NCI-H446 (cell line): ENCODE measurements at places on chromosomes 5 and 9.
A peak's percentile ranks its signal among the peaks of the same experiment; 100 is the strongest.

- no peak for DNase-seq
These were observed 4.9 kb upstream of the HRH2 start for GRCh38 chr5:175652741-175653663.

DNA sequence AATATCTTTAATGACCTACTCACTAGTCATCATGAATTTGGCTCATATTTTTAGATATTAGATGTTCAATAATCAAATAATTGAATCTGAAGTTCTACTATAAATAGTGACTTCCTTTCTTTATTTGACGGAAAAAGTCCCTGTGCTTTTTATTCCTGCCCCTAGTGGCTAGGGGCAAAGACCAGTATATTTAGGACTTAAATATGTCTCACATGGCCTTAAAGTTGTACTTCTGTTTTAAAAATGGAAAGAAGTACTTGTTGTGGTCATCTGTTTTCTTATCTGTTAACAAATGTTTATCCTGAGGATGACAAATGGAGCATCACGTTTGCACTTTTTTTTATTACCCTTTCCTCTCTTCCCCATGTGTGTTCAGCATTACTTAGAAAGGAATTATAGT is 89.2 kb upstream of the GRHPR start:
- DNase-seq: no peak

DNA sequence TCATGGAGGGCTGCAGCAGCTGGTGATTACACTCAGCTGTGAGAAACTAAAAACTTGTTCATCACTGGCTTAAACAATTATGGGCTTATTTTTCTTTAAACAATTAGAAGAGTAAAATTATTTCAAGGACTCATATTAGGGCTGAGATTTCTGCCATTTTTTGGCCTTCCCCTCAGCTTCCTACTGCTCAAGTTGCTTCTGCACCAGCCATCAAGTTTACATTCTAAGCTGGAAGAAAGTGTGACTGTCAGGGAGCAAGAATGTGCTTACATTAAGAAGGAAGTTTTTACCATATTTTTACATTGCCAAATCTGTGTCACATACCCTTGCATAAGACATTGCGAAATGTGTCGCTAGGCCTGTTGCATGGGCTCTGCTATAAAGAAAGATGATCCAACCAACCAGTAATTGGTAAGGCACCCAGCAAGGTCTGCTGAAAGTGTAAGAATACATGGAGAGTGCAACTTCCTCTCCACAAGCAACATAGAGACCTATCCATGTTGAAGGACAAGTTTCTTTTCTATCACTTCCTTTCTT is 260.3 kb upstream of the CDH10 start:
- DNase-seq: no peak

DNA sequence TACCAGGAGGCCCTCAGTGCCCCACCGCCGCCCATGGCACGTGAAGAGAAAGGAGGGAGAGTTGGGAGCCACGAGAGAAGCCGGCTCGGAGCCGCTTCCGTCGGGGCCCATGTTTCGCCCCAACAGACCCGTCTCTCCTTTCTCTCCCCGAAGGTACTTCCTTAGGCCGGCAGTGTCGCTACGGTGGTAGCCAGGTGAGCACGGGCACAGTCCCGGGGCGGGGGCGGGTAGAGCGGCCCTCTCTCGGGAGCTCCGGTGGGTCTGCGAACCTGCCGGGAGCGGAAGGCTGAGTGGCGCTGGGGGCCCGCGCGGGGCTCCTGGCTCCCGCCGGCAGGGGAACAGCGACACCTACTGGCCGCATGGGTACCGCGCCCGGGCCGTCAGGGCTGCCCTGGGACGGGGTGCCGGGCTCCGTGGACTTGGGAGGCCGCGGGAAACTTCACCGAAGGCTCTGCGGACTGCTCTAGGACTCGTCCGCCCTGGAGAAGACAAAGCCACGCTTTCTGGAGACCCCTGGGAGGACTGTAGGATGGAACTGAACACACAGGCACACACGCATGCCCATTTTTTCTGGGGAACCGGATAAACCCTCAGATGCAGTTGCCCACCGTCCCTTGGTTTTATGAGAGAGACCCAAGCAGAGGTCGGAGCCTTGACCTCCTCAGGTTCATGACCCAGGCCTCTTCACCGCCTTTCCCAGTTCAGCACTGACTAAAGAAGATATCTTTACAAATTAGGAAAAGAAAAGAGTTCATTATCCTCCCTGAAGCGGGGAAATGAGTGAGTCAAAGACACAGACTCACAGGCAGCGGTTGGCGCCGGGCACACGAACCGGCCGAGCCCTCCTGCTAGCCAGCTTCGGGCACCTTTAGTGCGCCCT is 202.5 kb downstream of the MEF2C start:
- DNase-seq: peak; percentile 39

DNA sequence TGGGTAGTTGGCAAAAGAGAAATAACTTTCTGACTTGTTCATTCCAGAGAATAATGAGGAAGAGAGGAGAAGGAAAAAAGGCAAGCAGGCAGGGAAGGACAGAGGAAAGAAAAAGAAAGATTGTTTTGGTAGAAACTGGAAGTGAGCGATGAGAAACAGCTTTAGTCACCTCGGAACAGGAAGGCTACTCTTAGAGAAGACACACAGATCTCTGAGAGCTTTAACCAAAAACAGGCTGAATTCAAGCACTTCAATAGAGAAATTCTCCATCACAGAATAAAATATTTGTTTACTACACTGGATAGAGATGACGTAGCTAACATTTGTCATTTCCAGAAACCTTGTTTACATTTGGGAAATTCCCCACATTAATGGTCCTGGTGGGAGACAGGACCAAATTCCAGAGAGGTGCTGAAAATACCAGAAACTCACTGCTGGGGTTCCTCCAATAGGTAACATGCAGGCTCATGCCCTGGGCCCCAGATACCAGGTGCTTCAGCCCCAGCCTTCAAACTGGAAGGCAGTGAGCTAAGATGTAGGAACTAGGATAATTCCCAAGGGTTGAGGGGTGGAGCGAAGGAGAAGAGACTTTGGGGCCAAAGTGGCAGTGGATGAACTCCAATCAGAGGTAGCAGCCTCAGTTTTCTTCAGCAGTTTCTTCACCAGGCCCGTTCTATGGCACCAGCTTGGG is 227.7 kb upstream of the GRAMD2B start:
- no peak for DNase-seq

GRCh38 chr9:27539479-27540441 is 10.1 kb upstream of the MOB3B start:
- no peak for DNase-seq

GRCh38 chr9:131018621-131019020 is 9.6 kb downstream of the LAMC3 start:
- no peak for DNase-seq

- no peak for DNase-seq
These were observed 37.6 kb downstream of the ROPN1L start for GRCh38 chr5:10479154-10479721.

- DNase-seq: no peak
These were observed 181.8 kb downstream of the HSPA4 start for GRCh38 chr5:133233616-133234015.

- no peak for DNase-seq
These were observed 8.3 kb upstream of the EEIG1 start for GRCh38 chr9:127989094-127989493.

DNA sequence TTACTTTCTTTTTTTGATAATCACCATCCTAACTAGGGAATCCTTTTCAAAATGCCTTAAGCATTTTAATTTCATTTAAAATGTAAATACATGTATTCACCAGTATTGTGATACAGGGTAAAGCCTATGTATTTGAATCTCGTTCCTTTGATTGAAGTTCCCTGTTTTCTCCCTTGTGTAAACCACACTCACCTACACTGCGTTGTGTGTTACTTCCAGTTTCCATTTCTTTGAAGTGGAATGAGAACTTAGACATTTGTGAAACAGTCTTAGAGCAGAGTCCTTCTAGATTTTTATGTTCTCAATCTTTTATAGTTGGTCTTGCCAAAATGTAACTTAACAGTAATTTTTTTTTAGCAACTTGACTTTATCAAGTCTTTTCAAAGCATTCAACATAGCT is 101.4 kb downstream of the ZNF462 start:
- DNase-seq: no peak

DNA sequence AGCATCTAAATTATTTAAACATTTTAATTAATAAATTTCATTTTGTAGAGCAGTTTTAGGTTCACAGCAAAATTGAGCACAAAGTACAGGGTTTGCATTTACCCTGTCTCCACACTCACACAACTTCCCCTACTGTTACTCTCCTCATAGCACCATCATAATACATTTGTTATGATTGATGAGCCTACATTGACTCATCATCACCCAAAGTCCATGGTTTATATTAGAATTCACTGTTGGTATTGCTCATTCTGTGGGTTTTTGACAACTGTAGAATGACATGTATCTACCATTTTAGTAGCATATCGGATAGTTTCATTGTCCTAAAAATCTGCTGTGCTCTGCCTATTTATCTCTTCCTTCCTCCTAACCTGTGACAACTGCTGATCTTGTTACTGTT is 411.1 kb upstream of the MPDZ start:
- no peak for DNase-seq

- no peak for DNase-seq
These were observed 4.9 kb downstream of the TAS2R1 start for GRCh38 chr5:9625286-9625685.

GRCh38 chr5:139711067-139711905 is 63.1 kb downstream of the CXXC5 start:
- DNase-seq: peak; percentile 36

GRCh38 chr5:179821298-179822058 is 773 bp downstream of the SQSTM1 start:
- peak; percentile 92 for DNase-seq

- peak; percentile 74 for DNase-seq
These were observed 11.0 kb upstream of the EXOSC2 start for GRCh38 chr9:130682421-130683121.

DNA sequence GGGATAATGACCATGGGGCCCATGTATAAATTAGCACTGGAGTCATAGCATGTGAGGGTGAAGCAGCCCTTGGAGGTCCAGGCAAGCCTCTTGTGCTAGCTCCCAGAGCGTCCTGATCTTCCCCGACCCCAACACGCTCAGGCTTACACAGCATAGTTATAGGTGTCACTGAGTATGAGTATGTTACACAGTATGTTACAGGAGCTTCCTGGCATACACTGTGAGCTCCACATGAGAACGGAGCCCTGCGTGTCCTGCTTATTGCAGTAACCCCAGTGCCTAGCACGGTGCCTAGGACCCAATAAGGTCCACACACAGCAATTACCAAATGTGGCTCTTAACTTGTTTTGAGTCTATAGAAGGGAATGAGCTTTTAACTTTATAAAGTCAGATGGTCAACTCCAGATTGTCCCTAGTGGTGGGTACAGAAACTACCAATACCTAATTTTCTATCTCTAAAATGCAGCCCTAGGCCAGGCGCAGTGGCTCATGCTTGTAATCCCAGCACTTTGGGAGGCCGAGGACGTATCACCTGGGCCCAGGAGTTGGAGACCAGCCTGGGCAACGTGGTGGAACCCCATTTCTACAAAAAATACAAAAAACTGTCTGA is 64.1 kb downstream of the PLAC8L1 start:
- DNase-seq: peak; percentile 21

- no peak for DNase-seq
These were observed 53.4 kb upstream of the KCNN2 start for GRCh38 chr5:114308508-114308907.

DNA sequence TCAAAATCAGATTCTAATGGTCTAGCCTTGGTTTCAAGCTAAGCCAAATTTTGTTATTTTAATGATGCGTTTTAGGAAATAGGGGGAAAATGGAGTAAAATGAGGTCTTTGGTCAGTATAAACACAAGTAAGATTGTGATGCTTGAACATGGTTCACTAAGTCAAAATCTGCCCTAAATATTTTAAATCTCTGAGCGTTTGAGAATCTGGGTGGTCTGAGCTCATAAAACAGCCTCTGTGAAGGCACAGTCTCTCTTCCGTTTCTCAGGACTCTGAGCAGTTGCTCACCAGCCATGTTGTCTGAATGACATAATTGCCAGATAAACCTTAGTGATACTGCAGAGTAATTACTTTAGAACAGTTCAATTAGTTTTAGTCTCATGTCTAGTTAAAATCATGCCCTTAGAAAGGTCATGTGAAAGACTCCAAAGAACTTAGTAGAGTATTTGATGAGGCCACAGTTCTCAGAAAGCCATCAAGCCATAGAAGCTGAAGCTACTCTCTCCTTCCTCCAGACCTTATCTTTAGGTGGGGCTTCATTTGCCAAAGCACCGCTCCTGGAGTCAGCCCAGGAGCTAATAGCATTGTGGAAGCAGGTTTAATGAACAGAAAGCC is 257.1 kb upstream of the MAP3K1 start:
- no peak for DNase-seq

GRCh38 chr5:103375863-103376591 is 117.5 kb downstream of the MACIR start:
- DNase-seq: no peak

DNA sequence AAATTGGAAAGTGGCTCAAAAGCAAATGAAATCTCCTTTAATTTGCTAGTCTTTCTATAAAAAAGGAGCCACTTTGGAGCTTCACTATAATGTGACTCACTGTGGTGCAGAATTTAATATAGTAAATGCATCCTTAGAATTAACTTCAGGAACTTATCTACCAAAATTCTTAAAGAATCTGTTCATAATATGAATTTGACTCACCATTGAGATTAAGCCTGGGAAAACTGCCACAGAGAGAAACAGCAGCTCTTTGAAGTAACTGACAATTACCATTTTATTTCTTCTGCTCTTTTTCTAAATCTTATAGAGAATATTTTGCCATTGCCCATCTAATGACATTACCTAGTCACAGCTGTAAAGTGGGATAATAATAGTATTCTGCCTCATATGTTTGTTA is 211.9 kb upstream of the CDH6 start:
- no peak for DNase-seq

DNA sequence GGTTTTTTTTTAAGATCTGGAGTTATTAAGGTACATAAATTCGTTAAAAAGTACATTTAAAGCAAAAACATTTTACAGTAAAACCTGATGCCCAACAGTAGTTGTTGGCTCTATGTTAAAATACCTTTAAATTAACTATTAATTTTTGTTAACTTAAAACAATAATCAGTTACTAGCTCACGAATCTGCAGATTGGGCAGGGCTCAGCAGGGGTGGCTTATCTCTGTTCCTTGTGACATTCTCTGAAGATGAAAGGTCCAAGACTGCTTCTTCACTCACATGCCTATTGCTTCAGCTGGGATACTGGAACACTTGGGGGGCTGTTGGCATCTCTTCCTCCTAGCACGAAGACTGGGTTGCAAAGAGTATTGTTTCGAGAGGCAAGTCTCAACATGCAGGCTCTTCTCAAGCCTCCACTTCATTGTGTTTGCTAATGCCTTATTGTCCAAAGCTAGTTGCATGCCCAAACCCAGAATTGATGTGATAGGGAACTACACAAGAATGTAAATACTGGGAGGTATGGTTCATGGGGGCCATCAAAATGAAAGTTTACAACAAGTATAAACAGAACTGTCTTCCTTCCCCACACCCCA is 46.6 kb downstream of the MAP3K1 start:
- no peak for DNase-seq

DNA sequence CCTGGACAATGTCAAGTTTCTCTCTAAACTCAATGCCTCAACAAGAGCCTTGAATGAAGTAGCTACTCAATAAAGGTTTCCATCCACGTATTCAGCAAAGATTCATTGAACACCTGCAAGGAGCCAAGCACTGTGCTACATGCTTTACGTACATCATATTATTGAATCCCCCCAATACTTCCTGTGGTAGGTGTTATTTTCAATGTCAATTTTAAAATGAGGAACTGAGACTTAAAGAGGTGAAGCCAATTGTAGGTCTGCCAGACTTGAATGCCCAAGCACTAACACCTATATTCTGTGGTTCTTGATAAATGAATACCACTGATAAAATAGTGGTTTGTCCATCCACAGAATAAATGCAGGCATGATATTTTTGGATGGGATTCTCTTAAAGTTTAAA is 162.3 kb downstream of the DRD1 start:
- no peak for DNase-seq

- DNase-seq: no peak
These were observed 174.3 kb upstream of the RORB start for GRCh38 chr9:74322661-74323314.
